ENCODE measurements at places on chromosomes 3 and 15.

- no peak for DNase-seq
These were observed 100.8 kb downstream of the ADAMTS9 start for GRCh38 chr3:64586952-64587351.

DNA sequence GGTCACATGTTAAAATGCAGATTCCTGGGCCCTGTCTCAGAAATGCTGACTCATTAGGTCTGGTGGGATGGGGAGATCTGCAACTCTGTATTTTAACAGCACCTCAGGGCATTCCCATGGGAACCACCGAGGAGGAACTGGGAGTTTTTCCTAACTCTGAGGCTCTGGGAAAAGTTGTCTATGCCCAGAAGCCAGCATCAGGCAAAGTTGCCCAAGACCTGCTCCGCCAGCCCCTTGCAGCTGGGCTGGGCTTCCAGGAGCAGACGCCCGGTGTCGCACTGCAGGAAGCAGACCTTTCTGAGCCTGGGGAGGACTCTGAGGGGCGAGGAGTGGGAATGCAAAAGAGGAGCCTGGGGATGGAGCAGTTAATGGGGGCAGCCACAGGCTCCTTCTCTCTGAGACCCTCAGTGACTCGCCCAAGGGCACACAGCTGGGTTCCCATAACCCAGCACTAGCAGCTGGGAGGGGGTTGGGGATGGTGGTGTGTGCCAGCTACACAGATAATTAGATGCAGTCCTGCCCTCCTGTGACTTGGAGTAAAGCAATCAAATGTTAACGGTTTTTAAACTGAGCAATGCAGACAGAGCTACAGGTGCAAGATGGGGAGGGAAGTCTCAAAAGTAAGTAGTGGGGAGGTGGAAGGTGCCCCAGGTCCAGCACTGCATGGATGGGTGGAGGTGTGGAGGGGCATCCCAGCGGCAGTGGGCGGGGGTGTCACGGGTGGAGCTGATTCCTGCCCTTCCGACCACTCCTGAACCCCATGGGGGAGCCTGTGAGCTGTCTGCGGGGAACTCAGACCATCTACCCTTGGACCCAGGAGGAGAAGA is 100.4 kb downstream of the LSM3 start:
- DNase-seq: no peak

GRCh38 chr15:45637552-45638033 is 2.8 kb downstream of the SQOR start:
- DNase-seq: peak; percentile 85

GRCh38 chr3:141877911-141878310 is 1.5 kb downstream of the ATP1B3 start:
- DNase-seq: no peak

DNA sequence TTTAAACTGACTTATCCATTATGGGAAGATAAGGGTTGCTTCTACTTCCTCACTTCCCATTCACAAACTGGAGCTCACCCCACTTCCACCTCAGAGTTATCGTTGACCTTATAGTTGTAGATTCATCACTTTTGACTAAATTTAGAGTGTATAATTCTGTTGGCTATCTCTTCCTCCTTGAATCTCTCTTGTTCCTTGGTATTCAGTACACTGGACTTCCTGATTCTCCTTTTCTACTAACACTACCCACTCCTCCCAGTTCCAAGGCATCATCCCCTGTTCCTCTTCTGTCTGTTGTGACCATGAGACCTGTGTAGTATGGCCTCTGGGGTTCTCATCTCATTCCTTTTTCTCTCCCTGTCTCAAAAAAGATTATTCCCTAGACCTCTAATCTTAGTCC is 5.9 kb upstream of the GPR87 start:
- no peak for DNase-seq

GRCh38 chr3:14208977-14209394 is 30.4 kb downstream of the LSM3 start:
- no peak for DNase-seq

DNA sequence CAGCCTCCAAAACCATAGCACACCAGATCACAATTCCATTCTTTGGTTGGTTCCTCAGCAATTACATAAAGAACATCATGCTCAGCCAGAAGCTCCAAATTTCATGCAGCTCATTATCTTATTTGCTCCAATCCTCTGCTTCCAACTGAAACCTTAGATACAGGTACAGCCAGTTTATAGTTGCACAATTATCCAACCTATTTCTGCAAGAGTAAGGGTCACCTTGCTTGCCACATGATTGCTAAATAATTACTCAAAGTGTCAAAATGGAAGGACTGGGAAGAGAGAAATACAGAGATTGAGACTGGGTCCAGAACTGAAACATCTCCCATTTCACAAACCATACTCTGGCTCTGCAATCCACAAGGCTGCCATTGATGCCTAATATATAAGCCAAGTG is 23.4 kb upstream of the SHC4 start:
- no peak for DNase-seq

GRCh38 chr3:23107221-23107620 is 95.9 kb upstream of the UBE2E2 start:
- no peak for DNase-seq

- DNase-seq: no peak
These were observed 40.3 kb downstream of the UACA start for GRCh38 chr15:70723122-70723422.

DNA sequence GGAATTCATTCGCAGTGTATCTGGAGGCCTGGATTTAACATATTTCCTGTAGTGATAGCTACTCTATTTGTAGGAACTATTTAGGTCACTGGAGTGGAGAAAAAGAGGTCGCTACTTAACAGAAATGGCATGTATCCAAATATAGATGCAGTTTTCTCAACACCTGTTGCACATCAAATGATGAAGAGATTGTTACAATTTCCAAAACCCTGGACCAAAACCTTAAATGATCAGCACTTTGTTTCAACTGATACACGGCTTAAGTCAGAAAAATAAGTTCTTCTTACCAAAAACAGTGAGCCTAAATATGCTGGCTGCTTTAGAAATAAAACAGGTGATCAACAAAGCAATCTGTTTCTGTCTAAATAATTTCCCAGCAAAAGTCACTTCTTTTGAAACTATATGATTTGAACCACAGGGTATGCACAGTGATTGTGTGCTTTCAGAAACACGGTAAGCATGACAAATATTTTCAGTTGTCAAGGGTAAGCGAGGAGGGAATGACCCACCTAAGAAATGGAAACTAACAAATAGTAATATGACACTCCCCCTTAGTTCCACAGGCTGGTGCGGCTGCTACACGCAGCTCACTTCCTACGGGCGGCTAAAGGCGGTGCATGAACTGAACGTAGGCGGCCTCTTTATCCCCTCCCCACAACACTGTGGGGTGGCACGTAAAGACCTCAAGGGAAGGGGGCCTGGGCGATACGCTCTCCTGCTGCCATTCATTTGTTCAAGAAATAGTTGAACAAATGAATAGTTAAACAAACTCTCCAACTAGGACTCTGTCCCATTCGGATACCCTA is 1.1 kb downstream of the EHD4 start:
- DNase-seq: peak; percentile 91

- no peak for DNase-seq
These were observed 32.6 kb upstream of the ITGA11 start for GRCh38 chr15:68464448-68465090.

- DNase-seq: no peak
These were observed 5.5 kb downstream of the EFCAB12 start for GRCh38 chr3:129422897-129423296.

- DNase-seq: no peak
These were observed 31.9 kb upstream of the UACA start for GRCh38 chr15:70795311-70795665.

- no peak for DNase-seq
These were observed 187.1 kb downstream of the RAP2B start for GRCh38 chr3:153349108-153349499.

GRCh38 chr3:14899993-14900618 is 47.3 kb upstream of the NR2C2 start:
- DNase-seq: no peak

DNA sequence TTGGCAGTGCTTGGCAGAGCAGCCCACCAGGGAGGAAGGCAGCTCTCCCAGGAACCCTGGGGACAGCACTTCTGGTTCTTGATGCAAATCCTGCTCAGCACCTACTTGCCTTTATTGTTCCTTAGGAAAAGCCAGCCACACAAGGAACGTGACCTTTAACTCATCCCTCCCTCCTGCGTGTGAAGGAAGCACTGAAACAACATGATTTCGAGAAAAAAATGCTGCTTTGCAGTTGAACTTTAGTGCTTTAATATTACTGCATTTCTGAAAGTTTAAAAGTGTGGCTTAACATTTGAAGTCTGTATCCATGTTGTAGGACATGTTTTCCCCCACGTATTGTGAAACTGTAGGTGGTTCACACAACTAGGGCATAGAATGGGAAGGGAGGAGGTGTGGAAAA is 50.4 kb upstream of the CTNNB1 start:
- no peak for DNase-seq

DNA sequence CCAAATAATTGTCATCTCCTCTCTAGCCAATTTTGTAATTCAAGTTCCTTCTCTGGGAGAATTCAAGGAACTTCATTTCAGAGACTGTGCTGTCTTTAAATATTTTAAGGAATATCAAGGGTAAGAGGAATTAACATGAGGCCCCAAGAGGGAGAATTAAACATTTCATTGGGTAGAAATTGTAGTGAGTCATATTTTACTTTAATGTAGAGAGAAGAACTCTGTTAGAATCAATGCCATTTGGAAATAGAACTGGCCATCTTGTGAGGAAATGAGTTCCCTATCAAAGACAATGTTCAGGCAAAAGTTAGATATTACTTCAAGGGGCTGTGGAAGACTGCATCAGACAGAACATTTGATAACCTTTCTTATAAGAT is 43.5 kb upstream of the TP63 start:
- no peak for DNase-seq

GRCh38 chr3:73538486-73538885 is 86.3 kb downstream of the PDZRN3 start:
- DNase-seq: no peak

DNA sequence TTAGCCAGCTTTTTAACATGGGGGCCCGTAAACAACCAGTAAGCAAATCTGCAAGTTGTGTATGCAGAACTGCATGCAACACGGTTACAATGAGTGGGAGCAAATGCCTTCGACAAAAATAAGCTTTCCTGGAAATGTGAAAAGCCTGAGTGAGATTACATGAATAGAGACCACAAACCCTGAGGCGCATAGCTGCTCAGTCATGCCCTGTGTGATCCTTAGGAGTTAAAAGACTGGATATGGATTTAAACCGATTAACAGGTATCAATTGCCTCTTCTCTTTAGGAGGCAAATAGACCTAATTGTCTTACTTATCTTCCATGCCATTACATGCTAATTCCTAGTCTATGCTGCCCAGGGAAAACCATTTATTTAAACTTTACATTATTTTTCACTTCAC is 810.3 kb downstream of the ROBO1 start:
- no peak for DNase-seq

- no peak for DNase-seq
These were observed 35.2 kb downstream of the ETV5 start for GRCh38 chr3:186073641-186074040.

GRCh38 chr3:125141596-125142419 is 70.7 kb downstream of the SLC12A8 start:
- peak; percentile 80 for DNase-seq

- DNase-seq: no peak
These were observed 385.4 kb upstream of the LRRC3B start for GRCh38 chr3:26237036-26237682.

DNA sequence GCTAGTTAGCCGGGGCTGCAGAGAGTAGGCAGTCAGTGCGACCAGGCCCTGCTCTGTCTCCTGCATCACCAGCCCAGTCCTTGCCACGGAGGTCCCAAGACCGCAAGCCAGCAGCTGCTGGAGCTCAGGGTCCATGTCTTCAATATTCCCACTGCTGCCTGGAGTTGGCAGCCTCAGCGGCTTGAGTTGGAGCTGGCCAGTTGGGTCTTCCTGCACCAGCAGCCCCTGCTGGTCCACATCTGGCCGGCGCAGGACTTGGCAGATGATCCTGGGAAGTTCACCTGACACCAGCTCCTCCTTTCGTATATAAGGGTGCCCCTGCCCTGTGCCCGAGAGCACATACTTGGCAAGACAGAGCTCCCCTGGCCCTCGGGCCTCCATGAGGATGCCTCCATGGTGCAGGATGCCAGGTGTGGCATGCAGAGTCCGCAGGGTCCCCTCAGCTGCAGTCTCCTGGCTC is 5.7 kb downstream of the XIRP1 start:
- peak; percentile 10 for DNase-seq

DNA sequence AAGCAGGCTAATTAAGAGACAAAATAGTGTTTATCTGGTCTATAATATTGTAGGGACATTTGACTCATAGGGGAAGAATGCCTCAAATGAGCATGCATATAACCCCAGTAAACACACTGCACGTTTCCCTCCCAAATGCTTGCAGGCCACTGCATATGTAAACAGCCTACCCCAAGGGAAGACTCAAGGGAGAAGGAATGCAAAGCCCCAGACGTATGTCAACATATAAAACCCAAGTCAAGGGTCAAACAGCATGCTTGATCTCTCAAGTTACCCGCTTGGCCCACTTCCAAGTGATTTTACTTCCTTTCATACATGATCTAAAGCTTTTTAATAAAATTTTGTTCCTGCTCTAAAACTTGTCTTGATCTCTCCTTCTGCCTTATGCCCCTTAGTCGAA is 1090.0 kb downstream of the OTOL1 start:
- DNase-seq: no peak

DNA sequence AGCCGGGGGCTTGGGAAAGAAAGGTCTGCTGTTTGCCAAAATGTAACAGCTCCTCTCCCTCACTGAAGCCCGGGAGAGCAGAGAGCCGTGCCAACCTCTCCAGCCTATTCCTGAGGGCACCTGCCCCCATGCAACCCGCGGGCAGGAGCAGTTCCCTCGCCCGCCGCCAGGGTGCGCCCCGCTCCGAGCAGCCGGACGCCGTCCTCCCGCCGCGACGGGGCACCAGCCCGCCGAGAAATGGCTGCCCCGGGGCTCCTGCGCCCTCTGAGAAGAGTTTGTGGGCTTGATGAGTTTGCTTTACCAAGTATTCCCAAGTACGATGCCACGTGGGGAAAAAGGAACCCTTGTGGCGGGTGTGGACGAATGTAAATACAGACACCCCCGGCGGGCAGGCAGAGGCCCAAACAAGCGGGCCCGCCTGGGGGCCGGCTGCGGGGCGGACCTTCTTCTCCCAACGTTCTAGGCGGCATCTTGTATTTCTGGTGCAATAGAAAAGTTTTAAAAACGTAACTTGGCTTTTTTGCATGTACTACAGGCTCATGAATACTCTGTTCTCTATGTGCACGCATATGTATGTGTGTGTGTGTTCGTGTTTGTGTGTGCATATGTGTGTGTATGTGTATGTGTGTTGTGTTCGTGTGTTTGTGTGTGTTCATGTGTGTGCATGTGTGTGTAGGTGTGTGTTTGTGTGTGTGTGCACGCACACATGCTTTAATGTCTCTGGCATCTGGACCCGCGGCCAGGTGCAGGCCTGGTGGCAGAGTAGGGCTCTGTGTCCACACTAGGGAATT is 162.9 kb downstream of the CHSY1 start:
- peak; percentile 92 for DNase-seq

GRCh38 chr3:193620650-193621049 is 27.6 kb downstream of the OPA1 start:
- DNase-seq: peak; percentile 25

DNA sequence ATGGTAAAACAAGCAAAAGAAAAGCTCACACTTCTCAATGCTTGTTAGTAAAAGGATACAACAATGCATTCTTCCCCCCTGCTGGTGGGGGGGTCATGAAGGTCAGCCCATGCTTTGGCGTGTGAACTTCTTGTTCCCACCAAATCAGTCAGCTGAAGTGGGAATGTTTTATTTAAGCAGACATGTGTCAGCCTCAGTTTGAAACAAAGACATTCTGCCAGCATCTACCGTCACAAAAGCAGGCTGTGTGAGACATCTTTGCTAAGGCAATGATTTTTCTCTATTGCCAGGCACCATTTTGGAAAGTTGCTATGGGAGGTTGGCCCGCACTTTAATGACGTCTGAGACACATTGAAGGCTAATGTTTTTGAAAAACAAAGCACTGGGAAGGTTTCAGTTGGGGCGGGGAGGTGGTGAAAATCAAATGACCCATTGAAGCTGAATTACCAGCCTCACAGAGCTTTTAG is 206.6 kb downstream of the TLE3 start:
- no peak for DNase-seq
